NCI-H1417 treated with DMSO at 0.1 percent for 48 hours (cell line): ENCODE measurements at places on chromosomes 6 and 20.

DNA sequence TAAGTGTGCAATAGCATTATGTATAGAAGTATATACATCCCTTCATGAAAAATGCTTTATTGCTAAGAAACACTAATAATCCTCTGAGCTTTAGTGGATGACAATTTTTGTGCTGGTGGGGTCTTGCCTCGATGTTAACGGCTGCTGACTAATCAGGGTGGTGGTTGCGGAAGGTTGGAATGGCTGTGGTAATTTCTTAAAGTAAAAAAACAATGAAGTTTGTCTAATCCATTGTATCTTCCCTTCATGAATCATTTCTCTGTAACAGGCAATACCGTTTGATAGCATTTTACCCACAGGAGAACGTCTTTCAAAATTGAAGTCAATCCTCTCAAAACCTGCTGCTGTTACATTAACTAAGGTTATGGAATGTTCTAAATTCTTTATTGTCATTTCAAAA, 816.5 kb upstream of the GJE1 start:
- DNase-seq, result no peak

GRCh38 chr6:25085756-25086155, 150.0 kb upstream of the RIPOR2 start:
- DNase-seq, result no peak

- DNase-seq, result no peak
These were observed 71.7 kb downstream of the GRM4 start for GRCh38 chr6:34074064-34074742.

DNA sequence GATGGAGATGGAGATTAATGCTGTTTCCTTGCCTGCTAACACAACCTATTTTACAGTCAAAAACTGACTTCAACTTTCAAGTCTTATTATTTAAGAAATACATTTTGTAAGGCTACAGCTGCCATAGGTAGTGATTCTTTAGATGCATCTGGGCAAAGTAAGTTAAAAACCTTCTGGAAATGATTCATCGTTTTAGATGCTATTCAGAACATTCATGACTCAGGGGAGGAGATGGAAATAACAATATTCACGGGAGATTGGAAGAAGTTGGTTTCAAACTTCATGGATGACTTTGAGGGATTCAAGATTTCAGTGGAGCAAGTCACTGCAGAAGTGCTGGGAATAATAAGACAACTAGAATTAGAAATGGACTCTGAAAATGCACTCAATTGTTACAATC, 174.9 kb upstream of the GGTLC1 start:
- DNase-seq, result no peak

DNA sequence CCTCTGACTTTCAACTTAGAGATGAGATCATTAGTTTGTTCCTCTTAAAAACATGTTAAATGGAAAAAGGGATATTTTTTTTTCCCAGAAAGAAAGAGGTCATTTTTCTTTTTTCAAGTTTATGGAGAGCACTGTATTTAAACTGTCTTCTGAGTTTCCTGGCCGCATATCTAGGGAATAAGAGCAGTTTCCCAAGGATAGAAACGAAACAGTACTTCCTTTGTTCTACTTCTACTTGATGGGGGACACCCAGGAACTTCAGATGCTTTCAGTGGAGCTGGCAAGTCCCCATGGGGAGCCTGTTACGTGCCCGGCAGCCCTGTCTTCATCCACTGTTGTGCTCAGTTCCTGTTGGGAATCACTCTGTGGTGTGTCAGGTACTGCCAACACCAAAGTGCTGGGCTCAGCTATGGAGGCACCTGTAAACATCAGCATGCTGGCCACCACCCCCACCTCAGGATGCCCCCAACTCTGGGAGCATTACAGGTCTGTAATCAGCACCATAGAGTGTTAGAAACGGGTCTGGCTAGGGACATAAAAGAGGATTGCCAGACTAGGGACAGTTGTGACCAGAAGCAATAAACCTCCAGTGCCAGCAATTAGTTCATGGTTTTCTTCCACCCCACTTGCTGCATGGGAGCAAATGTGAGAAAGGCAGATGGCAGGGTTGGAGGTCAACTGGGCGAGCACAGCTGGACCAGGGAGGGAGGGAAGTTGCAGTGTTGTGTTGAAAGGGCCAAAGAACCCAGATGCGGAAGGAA, 221.7 kb upstream of the ECI2 start:
- DNase-seq, result no peak

- DNase-seq, result no peak
These were observed 39.1 kb downstream of the ILRUN start for GRCh38 chr6:34657307-34657978.

DNA sequence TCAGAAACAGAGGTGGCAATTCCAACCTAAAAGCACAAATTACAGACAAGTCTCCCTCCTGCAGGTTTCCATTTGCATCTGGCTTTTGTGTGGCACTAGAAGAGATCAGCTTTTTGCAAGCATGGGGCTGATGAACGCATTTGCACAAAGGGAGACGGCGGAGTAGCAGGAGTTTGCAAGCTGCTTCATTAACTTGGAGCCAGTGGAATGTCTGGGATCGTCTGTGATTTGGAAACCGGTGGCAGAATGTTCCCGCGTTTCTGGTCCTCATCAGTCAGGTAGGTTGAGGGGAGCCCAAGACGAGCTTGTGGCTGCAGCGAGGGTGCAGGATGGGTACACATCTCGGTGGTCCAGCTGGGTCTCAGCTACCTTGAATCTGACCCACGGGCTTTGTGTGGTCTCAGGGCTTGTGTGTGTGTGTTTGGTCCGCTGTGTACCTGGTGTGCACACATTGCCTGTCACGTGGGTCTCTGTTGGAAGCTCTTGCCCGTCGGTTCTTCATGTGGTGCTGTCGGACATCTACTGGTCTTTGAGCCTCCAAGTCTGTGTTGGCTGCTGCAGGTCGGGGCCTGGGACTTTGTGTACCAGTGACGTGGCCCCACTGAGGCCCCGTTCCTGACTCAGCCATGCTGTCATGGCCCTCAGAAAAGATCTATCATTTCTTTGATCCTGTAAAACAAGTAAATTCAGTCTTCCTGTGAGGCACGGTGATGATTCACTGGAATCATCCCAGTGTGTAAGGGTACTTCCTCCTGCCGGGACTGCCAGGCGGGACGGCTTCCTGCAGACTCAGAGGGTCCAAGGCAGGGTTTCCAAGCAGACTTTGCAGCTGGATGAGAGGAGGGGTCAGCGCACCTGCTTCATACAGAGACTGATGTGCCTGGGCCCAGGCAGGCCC, 12.4 kb upstream of the MYT1 start:
- DNase-seq, result no peak

DNA sequence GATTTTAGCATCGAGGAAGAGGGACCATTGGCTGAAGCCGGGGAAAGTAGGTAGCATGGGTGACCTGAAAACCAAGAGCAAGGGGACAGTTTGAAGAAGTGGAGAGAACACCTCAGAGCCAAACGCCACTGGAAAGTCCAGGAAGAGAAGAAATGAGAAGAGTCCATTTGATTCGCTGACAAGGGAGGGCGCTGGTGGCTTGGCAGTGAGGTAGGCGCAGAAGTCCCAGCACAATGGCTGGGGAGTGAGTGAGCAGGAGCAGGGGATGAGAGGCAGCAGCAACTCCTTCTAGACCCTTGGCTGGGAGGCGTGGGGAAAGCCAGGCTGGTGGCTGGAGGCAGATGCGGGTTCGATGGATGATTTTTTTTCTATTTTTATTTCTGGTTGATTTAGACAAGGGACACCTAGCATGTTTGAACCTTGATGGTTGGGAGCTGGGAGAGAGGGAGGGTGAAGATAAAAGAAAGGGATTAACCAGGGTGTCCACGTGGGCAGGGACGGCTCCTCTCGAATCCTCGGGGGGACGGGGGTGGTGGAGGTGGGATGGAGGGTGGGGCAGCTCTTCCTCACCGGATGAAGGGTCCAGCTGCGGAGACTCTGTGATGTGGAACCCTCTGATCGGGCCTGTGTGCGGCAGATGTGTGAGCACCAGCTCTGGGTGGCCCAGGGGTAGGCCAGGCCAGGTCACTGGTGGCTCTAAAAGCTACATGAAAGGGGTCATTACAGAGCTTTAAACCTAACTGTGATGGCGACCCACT, 164.2 kb downstream of the NFATC2 start:
- no peak for DNase-seq

GRCh38 chr6:13328875-13329183, 492 bp upstream of the TBC1D7 start:
- no peak for DNase-seq

DNA sequence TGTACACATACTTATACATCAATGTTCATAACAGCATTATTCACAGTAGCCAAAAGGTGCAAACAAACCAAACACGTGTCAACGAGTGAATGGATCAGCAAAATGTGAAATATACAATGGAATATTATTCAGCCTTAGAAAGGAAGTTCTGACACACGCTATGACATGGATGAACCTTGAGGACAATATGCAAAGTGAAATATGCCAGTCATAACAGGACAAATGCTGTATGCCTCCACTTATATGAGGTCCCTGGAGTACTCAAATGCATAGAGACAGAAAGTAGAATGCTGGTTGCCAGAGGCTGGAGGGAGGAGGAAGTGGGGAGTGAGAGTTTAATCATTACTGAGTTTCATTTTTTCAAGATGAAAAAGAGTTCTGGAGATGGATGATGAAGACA, 37.8 kb upstream of the IGF2R start:
- DNase-seq, result no peak

DNA sequence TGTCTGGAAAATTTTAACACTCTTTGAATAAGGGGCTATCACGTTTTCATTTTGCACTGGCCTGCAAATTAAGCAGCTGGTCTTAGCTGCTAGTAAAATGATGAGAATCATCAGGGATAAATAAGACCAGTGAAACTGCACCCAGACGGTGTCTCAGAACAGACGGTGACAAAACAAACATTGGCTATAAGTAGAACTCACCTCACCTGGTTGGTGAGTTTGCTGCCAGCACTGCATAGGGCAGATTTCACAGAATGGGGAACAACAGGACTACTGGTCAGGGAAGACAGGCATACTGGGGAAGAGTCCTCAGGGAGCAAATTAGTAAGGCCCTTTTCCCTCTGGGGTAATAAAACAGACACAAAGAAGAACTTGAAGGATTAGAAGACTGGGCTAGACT, 175.9 kb upstream of the CITED2 start:
- DNase-seq, result no peak

- DNase-seq, result no peak
These were observed 122.9 kb upstream of the SLC22A23 start for GRCh38 chr6:3579652-3580175.

DNA sequence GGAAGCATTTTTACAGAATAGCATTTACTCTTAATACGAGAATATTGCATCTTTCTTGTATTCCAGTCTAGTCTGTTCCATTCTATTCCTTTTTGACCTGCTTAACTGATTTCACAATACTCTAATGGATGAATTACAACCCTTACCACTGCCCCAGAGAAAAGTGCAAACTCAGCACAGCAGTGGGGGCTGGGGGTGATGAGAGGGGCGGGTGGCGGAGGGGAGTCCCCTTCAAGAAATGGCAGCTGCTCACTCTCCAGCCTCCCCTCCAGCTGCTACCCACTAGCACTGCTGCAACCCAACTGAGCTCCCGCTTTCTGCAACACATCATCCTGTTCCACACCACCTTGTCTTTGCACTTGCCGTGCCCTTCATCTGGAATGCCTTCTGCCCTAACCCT, 30.1 kb downstream of the PIM1 start:
- no peak for DNase-seq

- DNase-seq, result no peak
These were observed 229.1 kb downstream of the SIM1 start for GRCh38 chr6:100235631-100236030.

DNA sequence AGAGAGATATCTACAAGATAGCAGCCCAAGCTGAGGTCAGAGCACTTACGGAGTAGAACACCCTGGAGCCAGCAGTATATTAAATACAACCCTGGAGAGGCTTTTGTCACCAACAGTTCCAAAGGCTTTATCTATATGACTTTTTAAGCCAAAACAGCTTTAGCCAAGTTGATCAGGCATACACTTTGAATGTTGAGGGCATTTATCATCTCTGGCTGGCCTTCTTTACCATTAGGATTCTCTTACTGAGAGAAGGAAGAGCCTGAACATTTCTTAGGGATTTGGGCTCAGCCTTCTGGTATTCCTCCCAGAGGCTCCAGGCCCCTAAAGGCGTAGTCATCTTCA, 161.3 kb upstream of the RIMS1 start:
- no peak for DNase-seq

DNA sequence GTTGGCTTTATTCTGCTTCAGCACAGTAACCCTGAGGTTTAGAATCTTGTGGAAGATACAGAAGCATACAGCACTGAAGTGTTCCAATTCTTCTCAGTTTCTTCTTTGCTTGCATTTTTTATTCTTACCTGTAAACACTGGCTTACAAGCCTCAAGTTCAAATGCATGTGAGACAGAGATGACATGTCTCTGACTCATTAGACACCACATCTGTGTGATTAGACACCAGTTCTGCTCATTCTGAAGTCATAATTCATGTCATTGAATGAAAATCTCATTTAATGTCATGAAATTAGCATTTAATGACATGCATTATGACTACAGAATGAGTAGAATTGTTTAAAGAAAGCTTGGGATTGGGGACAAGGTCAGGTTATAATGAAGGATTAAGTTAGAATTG, 5.8 kb downstream of the GZF1 start:
- DNase-seq, result no peak

GRCh38 chr6:161010418-161010817, 18.8 kb downstream of the MAP3K4 start:
- no peak for DNase-seq

DNA sequence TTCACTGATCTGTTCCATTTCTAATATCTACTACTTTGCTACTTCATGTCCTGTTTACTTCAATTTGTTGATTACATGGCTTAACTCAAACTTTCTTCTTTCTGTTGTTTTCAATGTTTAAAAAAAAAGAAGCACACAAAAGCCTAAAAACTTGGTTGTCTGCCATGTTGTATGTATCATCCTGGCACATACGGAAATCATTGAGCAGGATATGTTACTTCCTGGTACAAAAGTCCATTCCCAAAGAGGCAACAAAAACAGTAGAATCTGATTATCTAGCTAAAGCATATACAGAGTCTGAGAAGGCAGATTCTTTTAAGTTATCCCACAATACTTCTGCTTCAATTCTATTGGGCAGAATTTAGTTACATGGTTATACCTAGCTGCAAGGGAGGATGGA, 14.5 kb upstream of the COL12A1 start:
- no peak for DNase-seq

- no peak for DNase-seq
These were observed 1.4 kb upstream of the LEMD2 start for GRCh38 chr6:33790379-33790778.

- no peak for DNase-seq
These were observed 881.1 kb downstream of the EPHA7 start for GRCh38 chr6:92538275-92538674.

DNA sequence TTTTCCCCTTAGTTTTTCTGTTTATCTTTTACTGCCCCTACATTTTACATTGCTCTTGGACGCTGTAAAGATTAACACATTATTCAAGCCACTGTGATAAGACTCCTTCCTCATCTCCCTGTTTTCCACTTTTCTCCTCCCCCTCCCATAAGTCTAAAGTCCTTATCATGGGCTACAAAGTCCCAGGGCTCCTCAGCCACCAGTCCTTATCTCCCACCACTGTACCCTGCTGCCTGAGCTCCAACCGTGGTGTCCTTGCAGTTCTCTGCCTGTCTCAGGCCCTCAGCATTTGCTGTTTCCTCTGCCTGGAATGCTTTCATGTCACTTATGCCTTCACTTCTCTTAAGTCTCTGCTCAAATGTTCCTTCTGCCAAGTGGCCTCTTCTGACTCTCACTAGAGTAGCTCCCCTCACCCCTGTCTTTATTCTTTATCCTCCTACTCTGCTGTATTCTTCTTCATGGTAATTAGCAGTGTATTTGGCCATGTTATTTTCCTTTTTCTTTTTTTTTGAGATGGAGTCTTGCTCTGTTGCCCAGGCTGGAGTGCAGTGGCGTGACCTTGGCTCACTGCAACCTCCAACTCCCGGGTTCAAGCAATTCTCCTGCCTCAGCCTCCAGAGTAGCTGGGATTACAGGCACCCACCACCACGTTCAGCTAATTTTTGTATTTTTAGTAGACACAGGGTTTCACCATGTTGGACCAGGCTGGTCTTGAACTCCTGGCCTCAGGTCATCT, 10.8 kb upstream of the LATS1 start:
- DNase-seq, result no peak
